Activated CD8-positive, alpha-beta T cell treated with anti-CD3 and anti-CD28 coated beads, Interleukin-2, amount 10 ng/mL, durations not matched to agents 7 days and 5 days (primary cell): ENCODE measurements at places on chromosomes 11 and 22. TPM values are rescaled to one million over a fixed set of nuclear protein-coding genes. Genes with fewer than 3 reads are reported as not detected.

The GRK2 gene
- 348 TPM for total RNA-seq

DNA sequence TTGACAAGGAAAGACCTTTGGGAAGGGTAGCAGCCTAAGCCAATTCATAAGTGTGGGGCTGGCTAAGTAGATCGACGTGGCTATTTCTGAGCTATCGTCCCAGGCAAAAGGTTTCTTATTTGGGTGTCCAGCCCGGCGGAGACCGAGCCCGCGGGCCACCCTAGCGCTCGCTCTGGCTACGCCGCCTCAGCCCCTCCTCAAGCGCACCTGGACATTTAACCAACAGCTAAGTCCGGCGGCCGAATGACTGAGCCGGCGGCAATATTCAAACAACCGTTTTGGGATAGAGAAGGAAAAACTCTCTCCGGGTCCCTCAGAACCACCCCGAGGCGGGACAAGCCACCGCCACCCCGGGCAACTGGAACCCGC lies 457 bp downstream of the RNF141 start:
- DNase-seq, result no peak

DNA sequence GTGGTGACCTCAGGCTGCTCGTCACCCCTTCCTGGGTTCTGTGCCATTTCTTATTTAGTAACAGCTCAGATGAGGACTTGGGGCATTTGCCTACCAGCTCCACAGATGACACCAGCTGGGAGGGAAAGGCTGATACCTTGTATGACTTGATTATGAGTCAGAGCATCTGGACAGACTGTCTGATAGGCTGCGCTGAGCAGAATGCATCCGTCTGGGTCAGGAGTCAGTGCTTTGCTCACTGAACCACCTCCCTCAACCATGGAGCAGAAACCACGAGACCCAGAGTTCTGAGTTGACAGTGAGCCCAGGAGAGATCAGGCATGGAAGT lies 6.8 kb downstream of the ST14 start:
- no peak for DNase-seq

- no peak for DNase-seq
Observed at GRCh38 chr11:103433386-103434072, 324.3 kb downstream of the DYNC2H1 start.

GRCh38 chr11:32421992-32422391 lies 13.3 kb downstream of the WT1 start:
- no peak for DNase-seq

DNA sequence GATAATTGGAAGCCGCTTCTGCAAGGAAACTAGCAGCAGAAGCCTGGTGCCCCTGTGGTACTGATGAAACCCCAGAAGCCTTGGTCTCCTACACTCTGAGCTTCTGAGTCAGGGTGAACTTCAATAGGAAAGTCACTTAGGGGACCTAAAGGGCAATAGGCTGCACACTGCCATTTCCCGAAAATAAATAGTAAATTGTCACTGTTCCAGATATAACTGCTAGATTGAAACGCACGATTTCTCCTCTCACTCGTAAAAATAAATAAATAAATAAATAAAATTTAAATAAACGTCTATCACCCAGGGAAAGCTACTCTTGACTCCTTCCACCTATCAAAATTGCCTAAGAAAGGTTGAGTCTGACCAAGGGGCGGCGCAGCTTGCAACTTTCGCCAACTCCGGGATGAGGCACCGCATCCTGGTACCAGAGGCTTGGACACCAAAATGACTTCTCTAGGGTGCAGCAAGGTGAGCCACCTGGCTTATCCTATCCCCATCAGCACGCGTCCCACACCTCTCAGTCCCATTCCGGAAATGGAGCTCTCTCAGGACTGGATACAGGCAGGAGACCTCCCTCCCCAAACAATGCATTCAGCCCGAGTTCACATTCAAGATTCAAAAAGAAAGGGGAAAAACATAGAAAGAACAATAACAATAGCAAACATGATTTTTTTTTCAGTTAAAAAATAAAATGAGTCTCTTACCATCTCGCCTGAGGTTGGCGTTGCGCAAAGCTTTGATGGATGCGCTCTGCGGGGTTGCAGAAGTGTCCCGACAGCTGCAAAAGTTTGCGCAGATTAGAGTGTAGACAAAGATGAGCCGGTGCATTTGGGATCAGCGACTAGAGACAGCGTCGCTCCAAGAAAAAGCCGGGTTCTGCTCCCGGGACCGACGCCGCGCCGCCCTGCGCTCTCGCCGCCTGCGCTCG lies 583 bp downstream of the PDGFD start:
- DNase-seq, result no peak

- DNase-seq, result no peak
Observed at GRCh38 chr11:111734101-111734953, 31.9 kb downstream of the PPP2R1B start.

DNA sequence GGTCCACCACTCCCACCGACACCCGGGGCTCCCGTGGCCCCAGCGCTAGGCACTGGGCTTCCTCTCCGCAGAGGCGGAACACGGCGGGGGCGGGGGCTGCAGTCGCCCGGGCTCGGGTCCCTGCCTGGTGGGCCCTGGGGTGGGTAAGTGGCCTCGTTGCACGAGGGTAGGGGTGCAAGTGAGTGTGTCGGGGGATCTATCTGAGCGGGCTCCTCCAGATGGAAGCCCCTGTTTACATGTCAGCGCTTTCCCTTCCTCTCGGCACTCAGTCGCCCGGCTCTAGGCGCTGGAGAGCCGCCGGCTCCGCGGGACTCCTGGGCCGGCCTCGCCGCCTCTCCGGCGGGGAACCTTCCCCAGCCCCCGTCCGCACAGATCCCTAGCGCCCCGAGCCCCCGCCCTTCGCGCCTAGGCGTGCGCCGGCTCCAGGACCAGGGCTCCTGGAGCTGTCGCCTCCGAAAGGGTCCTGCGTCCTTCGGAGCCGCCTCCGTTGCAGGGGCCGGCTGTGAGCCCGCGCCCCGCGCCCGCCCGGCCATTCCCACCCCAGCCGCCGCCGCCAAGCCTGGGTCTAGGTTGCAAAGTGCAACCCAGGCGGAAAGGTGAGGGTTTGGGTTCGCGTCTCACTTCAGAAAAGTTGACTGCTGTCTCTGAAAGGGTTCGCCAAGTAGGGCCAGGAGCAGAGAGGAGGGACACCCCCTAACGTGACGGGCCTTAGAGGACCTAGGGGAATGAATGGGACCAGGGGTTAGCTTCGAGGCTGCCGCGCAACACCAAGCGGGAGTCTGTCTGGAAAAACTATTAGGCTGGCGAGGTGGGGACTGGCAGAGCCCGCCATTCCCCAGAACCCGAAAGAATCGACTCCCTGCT lies 978 bp downstream of the FLI1 start:
- peak; percentile 42 for DNase-seq

The CHADL gene
- total RNA-seq, result 0.37 TPM

The SLC5A12 gene
- not detected for total RNA-seq

The ST14 gene
- not detected for total RNA-seq

GRCh38 chr22:42902875-42903510 lies 45.9 kb upstream of the ARFGAP3 start:
- no peak for DNase-seq

- peak; percentile 71 for DNase-seq
Observed at GRCh38 chr11:78420255-78420764, 2.7 kb upstream of the GAB2 start.

GRCh38 chr22:49827853-49828598 lies at the start of gene BRD1:
BRD1 (minus strand) TSS chr22:49827873; CDS start chr22:49824317, 3,556 bp downstream.
- DNase-seq, result peak; percentile 59

The TNNI2 gene
- not detected for total RNA-seq

GRCh38 chr11:8922691-8923090 lies 10.1 kb downstream of the C11orf16 start:
- no peak for DNase-seq

DNA sequence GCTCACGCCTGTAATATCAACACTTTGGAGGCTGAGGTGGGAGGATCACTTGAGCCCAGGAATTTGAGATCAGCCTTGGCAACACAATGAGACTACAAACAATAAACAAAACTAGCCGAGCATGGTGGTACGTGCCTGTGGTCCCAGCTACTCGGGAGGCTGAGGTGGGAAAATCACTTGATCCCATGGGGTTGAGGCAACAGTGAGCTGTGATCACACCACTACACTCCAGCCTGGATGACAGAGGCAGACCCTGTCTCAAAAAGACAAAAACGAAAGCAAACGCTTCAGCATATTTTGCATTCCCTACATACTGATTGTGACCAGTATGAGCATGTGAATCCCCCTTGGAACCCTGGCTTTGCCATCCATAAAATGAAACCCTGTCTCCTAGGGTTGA lies 33.9 kb upstream of the MN1 start:
- no peak for DNase-seq

DNA sequence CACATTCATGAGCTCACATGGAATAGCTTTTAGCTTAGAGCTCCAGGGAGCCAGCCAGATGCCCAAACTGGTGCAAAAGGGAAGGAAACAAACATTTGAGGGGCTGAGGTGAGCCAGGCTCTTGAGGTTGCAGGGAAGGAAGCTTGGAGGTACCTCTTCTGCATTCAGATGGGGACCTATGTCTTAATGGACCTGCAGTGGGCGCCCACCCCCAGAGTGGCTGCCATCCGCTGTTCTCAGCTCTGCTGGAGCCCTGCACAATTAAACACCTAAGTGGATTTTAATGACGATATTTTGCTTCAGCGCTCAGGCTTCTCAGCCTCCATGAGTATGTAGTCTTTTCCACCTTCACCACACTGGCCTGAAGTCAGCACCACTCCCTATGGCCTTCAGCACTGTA lies 100.8 kb downstream of the LDLRAD3 start:
- DNase-seq, result no peak

The PLAAT3 gene
- 10.4 TPM for total RNA-seq

The IGF2 gene
- not detected for total RNA-seq

- no peak for DNase-seq
Observed at GRCh38 chr11:102323542-102324251, 6.4 kb downstream of the BIRC3 start.

The PGA5 gene
- total RNA-seq, result not detected

DNA sequence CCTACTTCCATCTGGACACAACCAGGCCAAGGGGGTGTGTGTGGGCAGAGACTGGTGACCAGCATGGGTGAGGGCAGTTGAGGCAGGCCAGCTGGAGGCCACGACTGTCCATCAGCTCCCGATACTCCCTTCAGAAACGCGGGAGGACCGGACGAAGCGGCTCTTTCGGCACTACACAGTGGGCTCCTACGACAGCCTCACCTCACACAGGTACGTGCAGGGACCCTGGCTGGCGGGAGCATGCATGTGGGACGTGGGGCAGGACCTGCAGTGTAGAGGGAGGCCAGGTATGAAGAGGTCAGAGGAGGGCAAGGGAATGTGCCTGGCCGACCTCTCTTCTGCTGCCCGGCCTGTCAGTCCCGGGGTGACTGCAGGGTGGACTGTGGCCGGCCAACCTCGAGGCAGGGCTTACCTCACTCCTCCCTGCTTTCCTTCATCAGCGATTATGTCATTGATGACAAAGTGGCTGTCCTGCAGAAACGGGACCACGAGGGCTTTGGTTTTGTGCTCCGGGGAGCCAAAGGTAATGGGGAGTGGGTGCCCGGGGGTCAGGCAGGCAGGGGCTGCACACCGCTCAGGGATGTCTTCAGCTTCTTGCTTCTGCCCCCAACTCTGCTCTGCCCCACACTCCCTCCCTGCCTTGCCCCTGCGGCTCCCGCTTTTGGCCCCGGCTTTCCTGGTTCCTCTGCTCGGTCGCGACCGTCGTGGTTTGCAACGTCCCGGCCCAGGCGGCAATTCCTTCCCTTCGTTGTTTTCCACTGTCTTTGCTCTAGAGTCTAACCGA lies 31.3 kb downstream of the SHANK3 start:
- no peak for DNase-seq

The PDXP gene
- 31.5 TPM for total RNA-seq

GRCh38 chr11:6397156-6397555 lies 6.9 kb downstream of the SMPD1 start:
- no peak for DNase-seq

DNA sequence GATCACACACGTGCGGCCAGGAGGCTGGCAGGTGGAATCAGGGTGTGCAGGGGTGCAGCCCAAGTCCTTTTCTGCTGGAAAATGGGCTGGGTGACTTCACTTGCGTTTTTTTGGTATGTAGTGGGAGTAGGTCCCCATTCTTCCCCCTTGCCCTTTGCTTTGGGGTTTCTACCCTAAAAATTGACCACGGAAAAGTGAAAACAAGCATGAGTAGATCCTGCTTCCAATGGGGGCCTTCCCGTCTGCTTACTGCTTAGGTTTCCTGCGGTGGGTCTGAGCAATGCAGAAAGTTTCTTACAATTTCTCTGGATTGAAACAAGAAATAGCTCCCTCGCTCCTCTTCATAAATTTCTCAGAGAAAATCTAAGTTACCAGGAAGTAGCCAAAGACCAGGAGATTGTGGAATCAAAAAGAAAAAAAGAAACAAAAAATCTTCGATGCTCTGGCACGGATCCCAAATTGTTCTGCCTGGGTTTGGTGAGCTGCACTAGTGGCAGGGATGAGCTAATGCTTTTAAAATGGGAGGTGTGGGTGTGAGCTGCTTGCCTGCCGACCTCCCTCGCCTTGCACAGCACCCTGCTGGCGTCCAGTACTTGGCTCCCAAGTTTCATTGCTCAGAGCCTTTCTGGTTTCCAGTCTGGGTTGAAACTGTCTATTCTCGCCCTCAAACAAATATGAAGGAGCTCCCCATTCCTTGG lies 2.4 kb downstream of the TIMP3 start:
- no peak for DNase-seq

- no peak for DNase-seq
Observed at GRCh38 chr11:37907436-37908218, 1309.6 kb upstream of the RAG2 start.

GRCh38 chr22:39422101-39422500 lies 22.5 kb downstream of the TAB1 start:
- no peak for DNase-seq

DNA sequence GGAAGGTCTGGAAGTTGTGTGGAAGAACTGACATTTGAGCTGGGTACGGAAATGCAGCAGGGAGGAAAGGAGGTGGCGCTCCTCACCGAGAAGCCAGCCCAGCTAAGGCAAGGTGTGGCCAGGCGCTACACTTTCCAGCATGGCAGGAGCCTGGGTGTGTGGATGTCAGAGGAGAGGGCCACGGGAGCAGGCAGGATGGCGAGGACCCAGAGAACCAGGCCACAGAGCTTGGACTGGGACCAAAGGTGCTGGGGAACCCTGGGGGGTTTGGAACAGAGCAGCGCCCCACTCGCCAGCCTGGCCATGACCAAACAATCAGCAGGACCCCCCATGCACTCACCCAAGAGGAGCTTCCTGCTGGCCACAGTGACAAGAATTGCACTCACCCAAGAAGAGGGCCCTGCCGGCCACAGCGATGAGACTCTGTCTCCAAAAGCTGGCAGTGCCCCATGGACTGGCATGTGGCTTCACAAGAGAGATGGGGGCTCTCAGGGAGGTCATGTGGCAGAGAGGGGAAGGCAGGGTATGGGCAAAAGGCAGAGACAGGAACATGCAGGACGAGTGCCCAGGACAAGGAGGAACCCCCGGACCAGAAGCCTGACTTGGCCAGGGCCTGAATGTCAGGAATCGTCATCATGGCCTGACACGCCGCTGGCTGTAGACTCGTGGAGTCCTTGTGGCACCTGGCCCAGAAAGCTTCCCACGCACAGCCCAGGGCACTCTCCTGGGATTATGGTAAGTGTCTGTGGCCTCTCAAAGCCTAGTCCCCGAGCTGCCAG lies 45.4 kb downstream of the IGF2 start:
- no peak for DNase-seq

GRCh38 chr11:44945666-44946065 lies 5.0 kb downstream of the TP53I11 start:
- no peak for DNase-seq

The INCENP gene
- 195 TPM for total RNA-seq

The GNB1L gene
- 9.7 TPM for total RNA-seq

The GGTLC2 gene
- total RNA-seq, result not detected
